ENCODE measurements at places on chromosomes 16 and 17.
A peak's percentile ranks its signal among the peaks of the same experiment; 100 is the strongest.

- no peak for DNase-seq
Observed at GRCh38 chr16:64450177-64450576, 671.7 kb downstream of the CDH11 start.

DNA sequence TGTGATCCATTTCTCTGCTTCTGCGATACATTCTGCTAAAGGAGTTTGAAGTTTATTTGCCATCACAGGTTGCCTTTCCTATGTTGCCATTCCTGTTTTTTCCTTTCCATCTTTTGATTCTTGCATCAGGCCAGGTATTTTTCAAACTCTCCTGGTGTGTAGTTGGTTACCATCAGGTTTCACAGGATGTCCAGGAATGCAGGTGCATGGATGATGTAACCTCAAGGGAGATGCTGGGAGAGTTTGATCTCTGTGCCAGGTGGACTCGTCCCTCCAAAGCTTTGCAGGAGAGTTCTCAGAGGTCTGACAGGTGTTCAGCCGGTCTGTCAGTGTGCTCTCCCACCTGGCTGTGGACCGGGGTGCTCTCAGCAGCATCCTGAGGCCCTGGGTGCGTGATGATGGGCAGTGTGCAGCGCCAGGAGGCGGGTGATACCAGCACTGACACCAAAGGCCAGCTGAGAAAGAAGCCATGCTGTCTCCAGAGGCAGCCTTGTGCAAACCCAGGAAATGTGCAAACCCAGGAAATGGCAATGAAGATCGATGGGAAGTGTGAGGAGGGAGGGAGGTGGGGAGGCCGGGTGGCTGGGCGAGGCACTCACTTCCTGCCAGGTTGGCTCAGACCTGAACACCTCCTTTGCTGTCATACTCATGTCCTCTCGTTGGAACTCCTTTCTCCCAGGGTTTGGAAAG is 1.7 kb downstream of the ATP2C2 start:
- no peak for DNase-seq

DNA sequence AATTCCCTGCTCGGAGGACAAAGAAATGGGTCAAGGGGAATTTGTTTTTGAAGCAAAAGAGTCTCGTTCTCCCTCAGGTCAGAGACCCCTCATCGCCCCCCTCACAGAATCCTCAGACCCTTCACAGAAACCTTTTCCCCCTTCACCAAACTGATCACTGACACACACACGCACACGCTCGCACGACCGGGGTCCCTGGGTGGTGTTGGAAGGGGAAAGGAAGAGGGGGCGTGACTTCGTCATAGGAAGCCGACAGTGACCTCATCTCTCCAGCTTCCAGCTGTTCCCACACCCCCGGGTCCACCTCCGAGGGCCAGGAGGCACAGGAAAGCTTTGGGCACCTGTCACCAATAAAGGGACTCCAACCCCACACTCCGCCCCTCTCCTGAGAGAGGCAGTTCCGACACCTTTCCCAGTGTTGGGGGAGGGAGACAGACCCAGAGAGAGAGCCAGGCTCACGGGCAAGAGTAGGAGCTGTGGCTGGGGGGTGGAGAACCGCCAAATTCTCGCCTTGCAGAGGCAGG is 1.2 kb downstream of the ASGR1 start:
- DNase-seq: no peak

DNA sequence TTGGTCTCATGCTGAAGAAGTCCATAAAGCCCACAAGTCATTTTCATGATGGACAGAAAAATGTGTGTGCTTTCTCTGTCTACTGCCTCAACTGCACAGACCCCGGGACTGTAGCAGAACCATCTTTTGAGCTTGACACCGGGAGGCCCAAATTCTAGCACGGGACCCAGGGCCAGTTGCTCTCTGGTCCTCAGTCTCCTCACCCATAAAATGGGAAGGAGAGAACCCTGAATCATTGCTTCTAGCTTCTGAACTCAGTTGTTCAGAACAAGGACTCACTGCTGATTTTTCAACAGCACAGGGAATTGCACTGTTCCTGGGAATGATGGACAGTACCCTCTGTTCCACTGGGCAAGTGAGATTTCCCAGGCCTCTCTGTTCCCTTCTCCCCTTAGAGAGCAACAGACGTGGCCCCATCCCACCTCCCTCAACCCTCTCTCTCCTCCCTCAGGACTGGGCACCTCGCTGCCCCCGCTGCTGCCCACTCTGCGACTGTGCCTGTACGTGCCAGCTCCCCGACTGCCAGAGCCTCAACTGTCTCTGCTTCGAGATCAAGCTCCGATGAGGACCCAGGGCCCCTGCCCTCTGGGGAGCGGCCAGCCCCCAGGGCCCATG is 2.2 kb upstream of the ALDOA start:
- no peak for DNase-seq

- DNase-seq: no peak
Observed at GRCh38 chr16:77574867-77575624, 140.2 kb upstream of the ADAMTS18 start.

DNA sequence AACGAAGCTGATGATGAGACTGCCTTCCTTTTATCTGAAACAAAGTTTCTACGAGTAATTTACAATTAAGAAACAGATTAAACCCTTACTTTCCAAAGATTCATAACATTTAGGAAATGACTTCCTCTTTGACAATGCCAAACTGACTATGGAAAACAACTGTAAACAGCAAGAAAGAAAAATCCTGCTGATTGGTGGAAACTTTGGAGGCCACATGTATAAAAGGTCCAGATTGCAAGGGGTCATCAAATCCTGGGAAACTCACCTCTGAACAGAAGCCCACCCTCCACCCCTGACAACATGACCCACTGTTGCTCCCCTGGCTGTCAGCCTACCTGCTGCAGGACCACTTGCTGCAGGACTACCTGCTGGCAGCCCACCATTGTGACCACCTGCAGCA is at the start of gene KRTAP9-6:
KRTAP9-6 (plus strand) TSS at position 301 of the 400 bp plus-strand sequence; CDS start at position 301, 0 bp downstream.
- no peak for DNase-seq

- DNase-seq: no peak
Observed at GRCh38 chr16:640614-641013, 1.0 kb upstream of the MCRIP2 start.

- DNase-seq: no peak
Observed at GRCh38 chr17:31155208-31155810, 60.5 kb downstream of the NF1 start.

DNA sequence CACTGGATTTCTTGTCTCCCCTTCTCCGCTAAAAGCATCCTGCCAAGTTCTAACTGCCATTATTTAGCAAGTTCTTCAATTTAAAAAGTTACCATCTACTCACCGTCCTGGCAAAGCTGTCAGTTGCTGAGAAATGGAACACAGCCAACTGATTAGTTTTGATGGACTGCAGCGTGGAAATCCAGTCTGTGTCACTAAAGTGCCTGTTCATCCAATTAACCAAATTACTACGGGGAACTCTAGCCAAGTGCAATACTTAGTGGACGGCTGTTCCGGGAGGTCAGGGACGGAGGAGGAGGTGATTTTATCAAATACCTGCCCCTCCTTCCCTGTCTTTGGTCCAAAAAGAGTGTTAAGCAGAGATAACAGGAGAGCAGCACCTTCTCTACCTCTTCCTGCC is 260.7 kb downstream of the MAF start:
- no peak for DNase-seq

DNA sequence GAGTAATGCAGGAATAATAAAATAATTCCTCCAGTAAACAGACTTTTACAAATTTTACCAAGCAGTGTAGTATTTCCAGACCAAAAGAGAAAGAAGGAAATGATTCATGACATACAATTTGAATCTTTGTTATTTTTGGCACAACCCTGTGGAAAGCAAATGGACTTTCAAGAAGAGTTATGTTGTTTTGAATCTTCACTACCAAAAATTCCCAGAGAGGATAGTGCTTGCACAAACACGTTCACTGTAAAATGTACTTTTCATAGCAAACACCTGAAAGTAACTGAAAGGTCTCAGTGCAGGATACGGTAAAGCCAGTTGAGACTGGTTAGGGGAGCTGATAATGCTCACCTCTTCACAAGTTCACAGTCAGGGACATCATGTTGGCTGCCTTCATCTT is 107.1 kb downstream of the USP22 start:
- no peak for DNase-seq

GRCh38 chr17:82685291-82685690 is 13.2 kb downstream of the RAB40B start:
- no peak for DNase-seq

- no peak for DNase-seq
Observed at GRCh38 chr17:7848131-7848579, 6.7 kb upstream of the TMEM88 start.

DNA sequence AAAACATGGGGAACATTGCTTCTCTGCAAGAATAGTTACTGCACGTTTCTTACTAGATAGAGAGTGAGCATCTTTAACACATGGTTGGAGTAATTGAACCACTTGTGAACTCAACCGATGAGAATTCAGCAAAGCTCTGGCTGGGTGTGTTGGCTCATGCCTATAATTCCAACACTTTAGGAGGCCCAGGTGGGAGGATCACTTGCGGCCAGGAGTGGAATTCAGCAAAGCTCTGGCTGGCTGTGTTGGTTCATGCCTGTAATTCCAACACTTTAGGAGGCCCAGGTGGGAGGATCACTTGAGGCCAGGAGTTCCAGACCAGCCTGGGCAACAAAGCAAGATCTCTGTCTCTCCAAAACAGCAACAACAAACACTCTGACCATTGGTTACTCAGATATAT is 865.9 kb downstream of the KCNJ2 start:
- DNase-seq: no peak

- DNase-seq: peak; percentile 35
Observed at GRCh38 chr16:66220702-66221101, 145.8 kb upstream of the CDH5 start.

DNA sequence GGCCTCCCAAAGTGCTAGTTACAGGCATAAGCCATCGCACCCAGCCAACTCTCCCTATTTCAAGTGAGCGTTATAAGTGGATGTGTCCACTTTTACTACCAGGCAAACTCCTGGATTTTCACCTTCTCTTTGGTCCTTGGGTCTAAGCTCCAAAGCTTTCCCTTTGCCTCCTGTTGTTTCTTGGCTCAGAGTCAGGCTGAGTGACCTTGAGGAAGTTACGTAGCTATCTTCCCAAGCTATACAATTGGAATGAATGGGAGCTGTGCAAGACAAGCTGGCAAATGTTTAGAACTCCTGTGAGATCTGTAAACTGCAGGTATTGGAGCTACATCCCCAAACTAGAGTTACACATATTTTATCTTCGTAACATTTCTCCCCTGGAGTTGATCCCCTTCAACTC is 20.3 kb downstream of the NXPH3 start:
- no peak for DNase-seq

DNA sequence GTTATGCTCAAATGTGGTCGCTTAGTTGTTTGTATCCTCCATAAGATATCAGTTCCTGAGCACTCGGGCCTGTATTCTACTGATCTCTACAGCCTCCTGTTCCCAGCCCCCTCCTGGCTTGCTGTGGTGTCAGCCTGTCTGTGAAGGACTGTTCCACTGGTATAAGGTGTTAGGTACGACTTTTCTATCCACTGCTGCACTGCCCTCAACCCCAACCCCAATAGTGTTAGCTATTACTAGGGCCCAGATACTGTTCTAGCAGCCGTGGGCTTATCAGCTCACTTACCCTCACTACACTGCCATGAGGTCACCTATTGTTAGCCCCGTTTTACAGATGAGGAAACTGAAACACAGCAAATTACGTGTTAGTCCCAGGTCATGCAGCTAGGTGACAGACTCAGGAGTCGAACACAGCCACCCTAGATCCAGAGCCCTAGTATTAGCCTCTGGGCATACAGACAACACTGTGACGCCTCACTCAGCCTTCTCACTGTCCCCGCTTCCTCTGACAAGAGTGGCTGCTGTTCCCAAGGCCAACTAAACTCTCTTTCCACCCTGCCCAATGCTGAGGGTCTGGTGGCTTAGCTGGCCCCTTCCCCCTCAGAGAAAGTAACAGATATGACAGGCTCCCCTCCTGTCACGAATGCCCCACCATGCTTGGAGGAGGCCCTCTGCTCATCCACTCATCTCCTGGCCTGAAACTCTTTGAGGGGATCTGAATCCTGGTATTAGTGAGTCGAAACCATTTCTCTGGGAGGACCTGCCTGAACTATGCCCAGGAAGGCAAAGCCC is 25.6 kb upstream of the ZNF652 start:
- DNase-seq: peak; percentile 62

DNA sequence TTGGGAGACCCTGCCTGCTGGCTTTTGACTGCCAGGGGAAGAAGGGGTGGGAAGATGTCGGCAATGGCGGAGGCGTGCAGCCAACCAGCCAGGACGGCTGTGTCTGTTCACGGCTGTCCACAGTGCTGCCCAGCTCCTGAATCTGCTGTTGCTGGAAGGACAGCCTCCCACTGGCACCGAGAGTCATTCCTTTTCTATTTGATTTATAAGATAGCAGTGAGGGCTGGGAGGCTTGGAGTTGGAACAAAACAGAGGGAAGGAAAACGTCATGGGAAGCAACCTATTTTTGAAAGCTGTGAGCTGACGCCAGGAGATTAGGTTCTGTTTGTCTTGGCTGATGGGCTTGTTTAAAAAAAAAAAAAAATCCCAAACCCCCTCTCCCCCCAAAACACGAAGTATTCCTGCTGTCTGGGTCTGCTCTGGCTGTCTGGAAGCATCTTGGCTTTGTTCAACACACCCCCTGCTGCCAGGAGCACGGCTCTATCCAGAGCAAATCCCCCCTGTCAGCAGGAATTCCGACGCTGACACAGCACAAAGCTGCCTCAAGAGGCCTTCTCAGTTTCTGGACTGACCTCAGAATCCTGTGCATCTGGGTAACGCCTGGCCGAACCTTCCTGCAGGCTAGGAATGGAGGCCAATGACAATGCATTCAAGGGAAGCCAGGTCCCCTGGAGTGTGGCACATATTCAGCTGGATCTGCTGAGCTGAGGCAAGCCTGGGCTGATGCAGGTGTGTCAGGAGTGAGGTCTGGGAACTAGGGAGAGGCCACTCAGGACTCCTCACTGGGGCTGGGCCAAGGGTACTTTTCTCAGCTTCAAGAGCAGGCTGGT is 41.0 kb upstream of the SREBF1 start:
- no peak for DNase-seq

GRCh38 chr16:15435216-15435864 is 952 bp downstream of the BMERB1 start:
- DNase-seq: peak; percentile 7

- no peak for DNase-seq
Observed at GRCh38 chr17:9266697-9267117, 245.4 kb downstream of the NTN1 start.

DNA sequence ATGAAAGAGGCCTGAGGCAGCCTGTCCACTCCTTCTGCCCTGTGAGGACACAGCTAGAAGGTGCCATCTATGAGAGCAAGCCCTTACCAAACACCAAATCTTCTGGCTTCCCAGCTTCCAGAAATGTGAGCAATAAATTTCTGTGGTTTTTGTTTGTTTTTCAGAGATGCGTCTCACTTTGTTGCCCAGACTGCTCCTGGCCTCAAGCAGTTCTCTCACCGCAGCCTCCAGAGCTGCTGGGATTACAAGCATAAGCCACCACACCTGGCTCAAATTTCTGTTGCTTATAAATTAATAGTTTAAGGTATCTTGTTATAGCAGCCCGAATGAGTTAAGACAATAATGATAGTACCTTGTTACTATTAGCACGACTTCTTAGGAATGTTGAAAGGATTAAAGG is 12.5 kb upstream of the SLC16A11 start:
- no peak for DNase-seq

Measured in hematopoietic multipotent progenitor cell treated with erythropoietin and hydrocortisone succinate and interleukin-3 and kit ligand, for 4 days (in vitro differentiated cells).